ENCODE measurements at places on chromosomes 16 and 17. TPM values are rescaled to one million over a fixed set of nuclear protein-coding genes. Genes with fewer than 3 reads are reported as not detected.

Gene CLEC18C
- 1.1 TPM for polyA plus RNA-seq

DNA sequence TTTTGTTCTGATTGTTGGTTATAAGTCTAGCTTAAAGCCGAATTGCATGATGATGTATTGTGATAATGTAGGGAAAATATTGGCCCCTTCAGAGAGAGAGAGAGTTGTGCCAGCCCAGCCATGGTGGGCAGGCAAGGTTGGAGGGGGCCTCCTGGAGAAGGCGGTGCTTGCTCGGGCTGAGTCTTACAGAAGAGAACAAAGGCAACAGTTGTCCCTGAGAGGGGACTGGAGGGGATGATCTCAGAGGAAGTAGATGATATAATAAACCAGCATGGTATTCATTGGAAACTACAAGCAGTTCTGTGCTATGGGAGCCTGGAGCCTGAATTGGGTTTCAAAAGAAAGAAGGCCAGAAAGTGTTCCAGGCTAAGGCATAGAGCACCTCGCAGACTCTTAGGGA is 173.8 kb downstream of the RPTOR start:
- no peak for DNase-seq

GRCh38 chr17:10268005-10268404 is 69.6 kb upstream of the GAS7 start:
- DNase-seq = no peak

DNA sequence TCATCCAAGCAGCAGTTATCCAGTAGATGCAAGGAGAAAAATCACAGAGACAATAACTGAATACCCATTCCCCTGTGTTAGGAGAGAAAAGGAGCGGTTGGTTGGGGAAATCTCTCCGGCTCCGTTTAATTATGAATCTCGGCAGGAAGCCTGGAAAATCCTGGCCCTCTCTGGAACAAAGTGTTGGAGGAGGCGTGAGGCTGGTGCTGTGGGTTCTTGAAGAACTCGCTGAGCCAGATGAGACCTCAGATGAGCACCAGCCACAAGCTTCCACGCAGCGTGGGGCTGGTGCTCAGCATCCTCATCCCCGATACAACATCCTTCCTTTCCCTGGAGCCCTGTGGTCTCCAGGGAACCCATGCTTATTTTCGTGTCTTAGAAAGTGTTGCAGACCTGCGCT is 39.7 kb downstream of the CACNG4 start:
- DNase-seq = no peak
